NCI-H1930 (cell line): ENCODE measurements at places on chromosomes 4 and X.
A peak's percentile ranks its signal among the peaks of the same experiment; 100 is the strongest.

DNA sequence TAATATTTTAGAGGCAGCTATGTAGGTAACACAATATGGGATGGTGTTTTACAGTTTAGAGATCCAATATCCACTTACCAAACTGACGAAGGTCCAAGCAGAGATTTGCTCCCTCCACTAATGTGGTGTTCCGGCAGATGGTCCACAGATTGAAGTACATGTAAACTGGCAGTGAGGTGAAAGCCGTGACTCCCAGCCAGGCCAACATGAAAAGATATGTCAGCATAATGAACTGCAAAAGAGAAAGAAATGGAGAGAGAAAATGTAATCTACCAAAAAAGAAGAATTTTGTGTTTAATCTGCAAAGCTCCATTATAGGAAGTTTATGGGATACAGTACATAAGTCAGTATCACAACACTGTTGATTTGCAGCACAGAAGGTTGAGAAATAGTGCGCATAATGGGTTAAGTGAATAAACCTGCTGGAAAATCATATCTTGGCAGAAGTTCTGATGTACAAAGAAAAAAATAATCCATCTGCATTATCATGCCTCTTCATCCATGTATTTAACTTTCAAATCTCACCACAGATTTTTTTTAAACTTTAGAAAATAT is 160.2 kb downstream of the GPM6A start:
- no peak for DNase-seq

DNA sequence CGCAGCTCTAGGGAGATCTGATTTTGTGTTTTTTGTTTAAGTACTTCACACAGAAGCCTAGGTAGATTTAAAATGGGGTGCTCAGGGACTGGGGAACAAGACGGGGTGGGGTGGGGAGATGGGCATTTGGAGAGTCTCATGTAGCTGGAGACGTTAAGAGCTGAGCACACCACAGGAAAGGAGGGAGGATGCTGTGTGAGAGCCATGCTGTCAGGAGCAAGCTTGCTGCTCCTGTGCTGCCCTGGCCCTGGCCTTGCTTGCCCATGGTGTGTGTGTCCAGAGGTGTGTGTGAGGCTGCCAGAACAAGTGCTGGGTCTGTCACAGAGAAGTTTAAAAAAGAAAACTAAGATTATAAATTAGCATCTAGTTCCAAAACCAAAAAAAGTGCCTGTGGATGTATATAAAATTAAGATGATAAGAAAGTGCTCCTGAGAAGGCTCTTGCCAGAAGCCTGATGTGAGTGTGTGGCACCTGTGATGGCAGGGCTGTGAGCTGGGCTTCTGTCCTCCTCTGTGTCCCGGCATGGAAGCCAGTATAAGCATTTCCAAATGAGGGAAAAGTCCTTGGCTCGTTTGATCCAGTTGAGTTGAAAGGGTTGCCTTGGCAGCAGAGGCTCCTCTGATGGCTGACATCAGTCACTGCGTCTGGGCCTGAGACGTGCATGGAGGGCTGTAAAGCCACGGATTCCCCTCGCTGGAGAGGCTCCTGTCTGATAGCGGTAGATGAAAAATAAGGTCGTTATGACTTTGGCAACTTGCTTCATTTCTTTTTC is 63.5 kb downstream of the NELFA start:
- DNase-seq: no peak

- DNase-seq: no peak
Observed at GRCh38 chr4:36325926-36326325, 44.5 kb downstream of the DTHD1 start.

GRCh38 chrX:21865436-21865835 is 9.6 kb downstream of the YY2 start:
- no peak for DNase-seq

DNA sequence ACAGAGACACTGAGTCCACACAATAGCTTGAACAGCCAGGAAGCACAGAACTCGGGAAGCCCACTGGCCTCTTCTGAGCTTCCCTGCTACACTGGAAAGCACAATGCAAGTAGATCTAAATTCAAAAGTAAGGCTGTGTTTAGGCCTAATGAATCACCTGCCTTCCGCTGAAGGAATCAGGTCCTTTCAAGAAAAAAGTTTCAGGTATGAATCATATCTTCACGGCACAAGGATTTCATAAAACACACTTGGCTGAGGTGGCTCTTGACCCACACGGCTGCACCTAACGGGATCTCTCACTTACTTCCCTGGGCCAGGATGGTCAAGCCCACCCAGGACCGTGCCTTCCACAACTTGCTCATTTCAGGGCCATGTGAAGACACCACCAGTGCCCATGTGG is 59.3 kb downstream of the IRF2 start:
- DNase-seq: no peak

GRCh38 chr4:162401021-162401420 is 237.2 kb upstream of the FSTL5 start:
- no peak for DNase-seq

GRCh38 chr4:88054229-88054628 is 46.8 kb downstream of the PKD2 start:
- DNase-seq: no peak

- DNase-seq: no peak
Observed at GRCh38 chrX:111124418-111124817, 28.4 kb downstream of the PAK3 start.

GRCh38 chr4:104206784-104207183 is 287.9 kb downstream of the CXXC4 start:
- DNase-seq: no peak

DNA sequence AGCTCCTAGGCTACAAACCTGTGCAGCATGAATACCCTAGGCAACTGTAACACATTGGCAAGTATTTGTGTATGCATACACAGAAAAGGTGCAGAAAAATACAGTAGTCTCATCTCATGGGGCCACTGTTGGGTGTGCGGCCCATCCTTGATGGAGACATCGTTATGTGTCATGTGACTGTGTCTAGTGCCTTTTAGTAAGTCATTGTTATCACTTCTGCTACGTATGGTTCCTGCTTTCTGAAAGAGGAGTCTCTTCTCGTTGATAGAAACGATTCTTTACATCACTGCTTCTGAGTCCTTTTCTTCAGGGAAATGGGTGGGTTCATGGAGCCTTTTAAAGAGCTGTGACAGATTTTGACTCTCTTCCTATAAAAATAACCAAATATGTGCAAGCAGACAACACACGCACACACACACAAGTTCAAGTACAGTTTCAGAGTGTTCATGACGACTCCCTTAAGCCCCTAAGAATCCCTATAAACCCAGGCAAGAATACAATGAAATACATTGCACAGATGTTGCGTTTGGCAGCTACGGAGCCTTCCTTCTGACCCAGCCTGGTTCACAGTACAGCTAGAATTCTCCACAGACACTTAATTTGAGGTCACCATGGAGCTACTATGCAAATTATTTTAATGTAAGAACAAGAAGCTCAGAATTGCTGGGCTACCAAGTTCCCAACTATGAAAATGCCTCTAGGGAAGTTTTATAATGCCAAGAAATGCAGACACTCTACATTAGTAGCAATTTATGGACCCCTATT is 10.2 kb upstream of the STK32B start:
- DNase-seq: no peak

- DNase-seq: no peak
Observed at GRCh38 chr4:3112609-3113469, 38.4 kb downstream of the HTT start.

- DNase-seq: no peak
Observed at GRCh38 chrX:133698298-133698697, 283.0 kb upstream of the GPC4 start.

DNA sequence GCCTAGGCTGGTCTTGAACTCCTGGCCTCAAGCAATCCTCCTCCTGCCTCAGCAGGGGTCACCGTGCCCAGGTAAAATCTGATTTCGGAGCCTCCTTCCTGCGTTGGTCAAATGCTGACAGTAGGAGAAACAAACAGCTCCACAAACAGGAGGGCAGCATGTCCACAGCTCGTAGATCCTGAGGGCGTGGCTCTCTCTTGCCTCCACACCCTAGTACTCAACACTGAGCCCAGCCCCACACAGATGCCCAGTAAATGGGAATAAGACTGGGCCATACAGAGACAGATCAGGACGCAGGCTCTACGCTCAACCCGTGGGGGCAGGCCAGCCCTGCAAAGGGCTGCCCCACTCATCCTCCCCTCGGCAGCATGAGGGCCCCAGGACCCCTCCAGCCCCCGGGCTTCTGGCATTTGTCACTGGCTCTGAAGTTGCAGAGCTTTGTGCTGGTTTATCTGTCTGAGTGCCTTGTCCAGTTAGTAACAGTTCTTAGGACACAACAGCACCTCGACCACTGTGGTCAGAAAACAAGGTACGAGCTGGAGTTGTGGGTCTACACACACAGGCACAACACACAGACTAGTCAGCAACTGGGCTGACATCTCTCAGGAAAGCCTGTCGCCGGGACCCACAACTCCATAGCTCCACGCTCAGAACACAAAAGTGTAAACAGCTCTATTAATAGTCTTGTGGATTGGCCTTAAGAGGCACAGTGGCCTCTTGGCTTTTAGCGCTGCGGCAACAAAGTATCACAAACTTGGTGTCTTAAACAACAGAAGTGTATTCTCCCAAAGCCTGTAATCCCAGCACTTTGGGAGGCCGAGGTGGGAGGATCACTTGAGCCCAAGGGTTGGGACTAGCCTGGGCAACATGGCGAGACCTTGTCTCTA is 5.2 kb downstream of the TNIP2 start:
- DNase-seq: no peak

DNA sequence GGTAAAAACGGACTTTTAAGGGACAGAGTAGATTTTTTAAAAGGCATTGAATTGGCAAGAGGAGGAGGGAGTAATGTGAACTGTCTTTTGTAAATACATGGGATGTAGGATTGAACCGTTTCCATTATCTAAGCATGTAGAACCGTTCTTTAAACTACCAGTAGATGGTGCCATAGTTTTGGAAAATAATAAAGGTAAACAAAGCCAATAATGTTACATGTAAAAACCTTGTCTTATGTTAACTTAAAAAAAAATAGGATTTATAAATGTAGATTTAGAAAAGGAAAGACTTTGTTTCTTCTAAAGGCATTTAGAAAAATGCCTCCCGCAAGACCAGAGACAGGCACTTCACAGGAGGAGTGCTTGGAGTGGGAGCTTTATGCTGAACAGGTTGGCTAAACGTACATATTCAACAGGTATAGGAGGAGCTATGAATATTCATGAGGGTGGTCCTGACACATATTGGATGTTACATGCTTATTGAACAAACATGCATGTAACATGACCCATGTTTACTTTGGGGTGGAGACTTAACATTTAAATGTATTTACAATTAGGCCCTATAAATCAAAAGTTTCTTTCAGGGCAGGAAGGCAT is 45.5 kb upstream of the FAM241A start:
- DNase-seq: no peak

GRCh38 chrX:29488919-29489318 is 726.4 kb upstream of the MAGEB2 start:
- no peak for DNase-seq

GRCh38 chr4:17170131-17170530 is 271.7 kb upstream of the LDB2 start:
- no peak for DNase-seq

DNA sequence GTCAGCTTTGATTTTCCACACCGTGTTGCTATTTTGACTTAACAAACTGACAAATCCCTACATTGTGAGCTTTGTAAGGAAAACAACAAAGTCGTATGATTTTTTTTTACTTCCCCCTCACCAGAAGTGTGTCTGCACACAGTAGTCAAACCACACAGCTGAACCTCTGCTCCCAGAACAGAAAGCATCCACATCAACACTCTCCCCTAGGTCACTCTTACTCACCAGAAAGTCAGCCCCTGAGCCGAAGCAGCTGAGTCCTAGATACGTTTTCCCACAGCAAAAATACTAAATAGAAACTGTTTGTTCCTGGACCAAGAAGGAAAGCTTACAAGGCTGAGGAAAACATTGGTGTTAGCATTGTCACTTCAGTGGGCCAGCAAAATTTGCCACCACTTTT is 305.7 kb downstream of the DHX15 start:
- DNase-seq: no peak

DNA sequence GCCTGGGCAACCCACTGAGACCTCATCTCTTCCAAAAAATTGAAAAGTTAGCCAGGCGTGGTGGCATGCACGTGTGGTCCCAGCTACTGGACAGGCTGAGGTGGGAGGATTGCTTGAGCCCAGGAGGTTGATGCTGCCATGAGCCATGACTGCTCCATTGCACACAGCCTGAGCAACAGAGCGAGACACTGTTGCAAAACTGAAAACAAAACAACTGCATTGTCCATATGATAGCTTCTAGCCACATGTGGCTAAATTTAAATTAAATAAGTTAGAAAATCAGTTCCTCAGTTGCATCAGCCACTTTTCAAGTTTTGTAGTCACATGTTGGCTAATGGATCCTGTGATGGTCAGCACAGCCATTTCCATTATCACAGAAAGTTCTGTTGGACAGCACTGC is 67.9 kb downstream of the GAB1 start:
- no peak for DNase-seq

DNA sequence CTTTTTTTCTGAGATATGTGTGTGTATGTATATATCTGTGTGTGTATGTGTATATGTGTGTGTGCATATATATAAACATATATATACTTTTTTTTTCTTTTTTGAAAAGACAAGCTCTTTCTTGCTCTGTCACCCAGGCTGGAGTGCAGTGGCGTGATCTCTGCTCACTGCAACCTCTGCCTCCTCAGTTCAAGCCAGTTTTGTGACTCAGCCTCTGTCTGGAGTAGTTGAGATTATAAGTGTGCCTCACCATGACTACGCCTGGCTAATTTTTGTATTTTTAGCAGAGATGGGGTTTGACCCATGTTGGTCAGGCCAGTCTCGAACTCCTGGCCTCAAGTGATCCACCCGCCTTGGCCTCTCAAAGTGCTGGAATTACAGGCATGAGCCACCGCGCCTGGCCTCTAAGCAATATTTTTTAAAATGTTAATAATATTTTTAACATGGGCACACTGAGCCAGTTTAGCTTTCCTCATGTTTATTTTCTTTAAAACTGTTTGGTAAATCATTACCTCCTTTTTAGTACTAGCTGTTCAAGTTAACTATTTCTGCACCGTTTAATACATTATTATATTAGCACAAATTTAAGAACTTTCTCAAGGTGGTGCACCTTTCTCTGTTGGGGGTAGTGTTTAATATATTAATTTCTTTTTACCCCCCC is 33.3 kb downstream of the BBS12 start:
- no peak for DNase-seq

GRCh38 chr4:76803522-76803921 is 94.4 kb downstream of the SOWAHB start:
- DNase-seq: peak; percentile 77

DNA sequence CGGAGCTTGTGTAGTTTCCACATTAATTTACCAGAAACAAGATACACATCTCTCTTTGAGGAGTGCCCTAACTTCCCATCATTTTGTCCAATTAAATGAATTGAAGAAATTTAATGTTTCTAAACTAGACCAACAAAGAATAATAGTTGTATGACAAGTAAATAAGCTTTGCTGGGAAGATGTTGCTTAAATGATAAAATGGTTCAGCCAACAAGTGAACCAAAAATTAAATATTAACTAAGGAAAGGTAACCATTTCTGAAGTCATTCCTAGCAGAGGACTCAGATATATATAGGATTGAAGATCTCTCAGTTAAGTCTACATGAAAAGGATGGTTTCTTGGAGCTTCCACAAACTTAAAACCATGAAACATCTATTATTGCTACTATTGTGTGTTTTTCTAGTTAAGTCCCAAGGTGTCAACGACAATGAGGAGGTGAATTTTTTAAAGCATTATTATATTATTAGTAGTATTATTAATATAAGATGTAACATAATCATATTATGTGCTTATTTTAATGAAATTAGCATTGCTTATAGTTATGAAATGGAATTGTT is at the start of gene FGB:
Gene FGB, plus strand, starts transcription at position 315 of the 558 bp plus-strand sequence. Its CDS starts 8 bp downstream, at position 323.
- DNase-seq: no peak

- no peak for DNase-seq
Observed at GRCh38 chr4:87856816-87857215, 24.0 kb downstream of the MEPE start.
